ENCODE measurements at places on chromosomes 1 and 21. TPM values are rescaled to one million over a fixed set of nuclear protein-coding genes. Genes with fewer than 3 reads are reported as not detected.

The PFDN2 gene
- total RNA-seq: 29.8 TPM

The THEM5 gene
- total RNA-seq: not detected

The KCNJ6 gene
- 0.14 TPM for total RNA-seq

The RIPK4 gene
- total RNA-seq: not detected

The TMEM52 gene
- 0.44 TPM for total RNA-seq

The CLDN17 gene
- not detected for total RNA-seq

The SYT2 gene
- not detected for total RNA-seq

The CPLANE2 gene
- total RNA-seq: 13.9 TPM

The TRMT13 gene
- total RNA-seq: 16.9 TPM
